Effector memory CD4-positive, alpha-beta T cell (primary cell): ENCODE measurements at places on chromosomes 16 and 17.

GRCh38 chr16:56912746-56913708 lies 18.9 kb upstream of the HERPUD1 start:
- DNase-seq, result no peak

- DNase-seq, result no peak
These were observed 60.2 kb downstream of the PIGL start for GRCh38 chr17:16277163-16277562.

DNA sequence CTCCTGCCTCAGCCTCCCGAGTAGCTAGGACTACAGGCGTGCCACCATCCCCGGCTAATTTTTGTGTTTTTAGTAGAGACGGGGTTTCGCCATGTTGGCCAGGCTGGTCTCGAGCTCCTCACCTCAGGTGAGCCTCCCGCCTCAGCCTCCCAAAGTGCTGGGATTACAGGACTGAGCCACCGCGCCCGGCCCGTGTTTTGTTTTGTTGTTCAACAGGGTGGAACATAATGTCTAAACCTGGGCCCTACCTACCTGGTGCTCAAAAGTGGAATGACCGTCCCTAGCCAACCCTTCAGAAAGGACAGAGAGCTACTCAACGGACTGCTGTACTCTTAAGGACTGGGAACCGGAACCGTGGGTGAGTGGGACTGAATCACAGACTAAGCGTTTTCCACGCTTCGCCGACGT lies 772 bp upstream of the KIF22 start:
- DNase-seq, result no peak

DNA sequence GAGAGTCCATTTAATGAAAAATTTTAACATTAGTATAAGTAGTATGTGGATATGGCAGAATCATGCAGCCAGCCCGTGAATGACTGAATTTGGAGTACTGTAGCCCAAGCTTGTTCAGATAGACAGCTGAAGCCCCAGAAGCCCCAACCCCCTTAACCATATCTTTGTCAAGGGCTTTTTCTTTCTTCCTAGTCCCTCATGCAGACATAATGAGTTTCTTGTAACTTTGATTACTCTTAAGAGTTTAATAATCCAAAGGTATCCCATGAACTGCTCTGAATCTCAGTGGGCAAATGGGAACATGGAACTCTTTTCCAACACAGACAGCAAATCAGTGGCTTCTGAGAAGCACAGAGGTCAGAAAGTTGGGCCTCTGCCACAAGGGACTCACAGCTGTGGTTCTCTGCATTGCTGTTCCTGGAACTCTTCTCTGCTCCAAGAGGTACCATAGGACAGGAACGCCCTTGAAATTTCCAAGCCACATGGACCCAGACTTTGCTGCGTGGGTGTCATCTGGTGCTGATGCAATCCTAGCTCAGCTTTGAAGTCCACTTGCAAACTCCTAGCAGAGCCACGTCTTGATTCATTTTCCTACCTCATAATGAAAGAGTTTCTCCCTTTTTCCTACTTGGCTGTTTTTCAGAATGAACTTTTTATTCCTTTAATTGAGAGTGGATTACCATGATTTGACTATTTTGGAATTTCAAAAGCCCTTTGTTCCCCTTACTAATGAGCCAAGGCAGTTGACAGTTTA lies 18.1 kb downstream of the LYRM1 start:
- DNase-seq, result no peak

DNA sequence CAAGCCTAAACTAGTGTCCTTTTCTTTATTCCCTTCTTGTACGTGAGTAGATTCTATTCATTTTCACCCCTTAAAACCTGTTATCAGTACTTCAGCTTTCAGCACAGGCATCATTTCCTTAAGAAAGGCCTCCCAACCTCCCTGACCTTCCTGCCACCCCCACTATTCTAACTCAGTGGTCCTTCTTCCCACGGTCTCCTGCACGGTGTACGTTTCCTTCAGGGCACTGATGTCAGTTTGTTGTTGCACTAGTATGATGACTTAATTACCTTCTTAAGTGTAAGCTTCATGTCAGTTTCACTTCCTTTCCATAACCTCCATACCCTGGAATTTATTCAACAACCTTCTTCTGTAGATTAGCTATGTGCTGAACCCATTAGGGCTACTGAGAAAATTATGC lies 484.2 kb downstream of the HS3ST4 start:
- no peak for DNase-seq

DNA sequence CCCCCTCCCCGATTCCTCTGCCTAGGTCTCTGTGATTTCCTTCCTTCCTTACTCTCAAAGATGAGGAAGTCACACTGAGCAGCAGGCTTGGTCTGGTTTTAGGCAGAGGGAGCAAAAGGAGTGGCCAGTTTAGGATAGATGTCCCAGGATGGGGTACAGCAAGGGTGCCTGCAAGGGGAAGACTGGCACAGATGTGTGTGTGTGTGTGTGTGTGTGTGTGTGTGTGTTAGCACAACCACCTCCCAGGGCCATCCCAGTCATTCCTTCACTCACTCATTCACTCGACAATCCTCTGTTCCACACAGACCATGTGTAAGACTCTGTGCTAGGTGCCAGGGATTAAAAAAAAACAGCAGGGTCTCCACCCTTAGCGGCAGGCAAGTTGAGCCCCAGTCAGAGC lies 35.9 kb downstream of the TMEM132E start:
- no peak for DNase-seq

DNA sequence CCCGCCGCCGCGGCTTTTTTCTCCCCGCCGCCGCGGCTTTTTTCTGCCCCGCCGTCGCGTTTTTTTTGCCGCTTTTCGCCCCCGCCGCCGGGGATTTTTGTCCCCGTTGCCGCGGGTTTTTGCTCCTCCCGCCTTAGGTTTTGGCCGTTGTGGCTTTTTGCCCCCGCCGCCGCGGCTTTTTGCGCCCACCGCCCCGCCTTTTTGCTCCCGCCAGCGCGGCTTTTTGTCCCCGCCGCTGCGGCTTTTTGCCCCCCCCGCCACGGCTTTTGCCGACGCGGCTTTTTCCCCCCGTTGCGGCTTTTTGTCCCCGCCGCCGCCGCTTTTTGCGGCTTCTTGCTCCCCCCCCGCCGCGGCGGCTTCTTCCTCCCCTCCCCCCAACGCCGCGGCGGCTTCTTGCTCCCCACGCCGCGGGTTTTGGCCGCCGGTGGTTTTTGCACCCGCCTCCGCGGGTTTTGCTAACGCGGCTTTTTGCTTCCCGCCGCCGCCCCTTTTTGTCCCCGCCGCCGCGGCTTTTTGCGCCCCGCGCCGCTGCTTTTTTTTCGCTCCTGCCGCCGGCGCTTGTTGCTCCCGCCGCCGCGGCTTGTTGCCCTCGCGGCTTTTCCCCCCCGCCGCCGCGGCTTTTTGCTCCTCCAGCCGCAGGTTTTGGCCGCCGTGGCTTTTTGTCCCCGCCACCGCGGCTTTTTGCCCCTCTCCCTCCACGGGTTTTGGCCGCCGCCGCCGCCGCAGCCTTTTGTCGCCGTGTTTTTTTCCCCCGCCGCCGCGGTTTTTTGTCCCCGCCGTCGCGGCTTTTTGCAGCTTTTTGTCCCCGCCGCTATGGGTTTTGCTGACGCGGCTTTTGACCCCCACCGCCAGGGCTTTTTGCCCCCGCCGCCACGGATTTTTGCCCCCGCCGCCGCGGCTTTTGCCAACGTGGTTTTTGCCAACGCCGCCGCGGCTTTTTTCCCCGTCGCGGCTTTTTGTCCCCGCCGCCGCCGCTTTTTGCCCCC lies 150.3 kb downstream of the KCNJ18 start:
- no peak for DNase-seq

DNA sequence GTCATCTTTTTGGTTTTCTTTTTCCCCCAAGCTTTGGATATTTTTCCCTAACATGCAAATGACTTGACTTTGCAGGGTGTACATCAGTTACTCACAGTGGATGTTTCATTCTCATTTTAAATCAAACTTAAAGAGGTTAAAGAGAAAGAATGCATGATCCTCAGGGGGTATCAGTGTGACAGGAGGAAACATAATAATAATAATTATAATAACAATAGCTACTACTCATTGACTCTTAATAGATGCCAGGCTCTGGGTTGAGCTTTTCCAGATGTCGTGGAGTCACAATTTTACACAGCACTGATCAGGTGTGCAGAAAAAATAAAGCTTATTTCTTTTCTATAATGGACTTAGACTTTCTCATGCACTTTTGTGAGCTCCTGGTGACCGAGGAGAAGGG lies 157.2 kb upstream of the CACNG3 start:
- no peak for DNase-seq

GRCh38 chr17:2056206-2057174 lies 1.6 kb downstream of the HIC1 start:
- no peak for DNase-seq

DNA sequence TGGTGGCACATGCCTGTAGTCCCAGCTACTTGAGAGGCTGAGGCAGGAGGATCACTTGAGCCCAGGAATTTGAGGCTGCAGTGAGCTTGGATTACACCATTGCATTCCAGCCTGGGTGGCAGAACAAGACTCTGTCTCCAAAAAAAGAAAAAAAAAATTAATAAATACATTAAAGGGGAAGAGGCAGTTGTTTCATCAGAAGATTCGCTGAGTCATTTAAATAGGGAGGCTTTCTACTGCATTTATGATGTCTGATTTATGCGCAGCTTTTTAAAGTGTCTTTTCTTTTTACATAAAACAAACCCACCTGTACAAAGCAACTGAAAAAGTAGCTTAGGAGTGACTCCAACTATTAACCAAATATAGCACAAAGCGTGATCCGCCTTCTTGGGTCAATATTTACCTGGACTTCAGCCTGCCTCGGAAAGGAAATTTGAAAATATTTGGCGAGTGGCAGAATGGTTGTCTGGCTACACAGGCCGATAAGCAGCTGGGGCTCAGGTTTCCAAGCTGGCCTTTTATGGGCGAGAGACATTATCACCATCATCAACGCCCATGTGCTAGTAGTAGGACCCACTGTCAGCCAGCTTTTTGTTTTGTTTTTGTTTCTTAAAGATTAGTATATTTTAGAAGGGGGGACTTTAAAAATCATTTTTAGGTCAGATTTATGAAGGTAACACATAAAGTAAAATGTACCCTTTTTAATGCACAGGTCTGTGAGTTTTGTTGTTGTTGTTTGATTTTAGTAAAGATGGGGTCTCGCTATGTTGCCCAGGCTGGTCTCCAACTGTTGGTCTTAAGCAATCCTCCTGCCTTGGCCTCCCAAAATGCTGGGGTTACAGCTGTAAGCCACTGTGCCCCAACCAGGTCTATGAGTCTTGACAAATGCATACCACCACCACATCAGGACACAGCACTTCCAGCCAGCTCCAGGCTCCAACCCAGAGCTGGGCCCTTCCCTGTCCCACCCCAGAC lies 42.5 kb upstream of the RASD1 start:
- DNase-seq, result no peak

GRCh38 chr16:75555213-75555706 lies 792 bp downstream of the TMEM231 start:
- no peak for DNase-seq

- DNase-seq, result no peak
These were observed 136.1 kb upstream of the CIBAR2 start for GRCh38 chr16:85248342-85248741.

GRCh38 chr17:6936370-6937028 lies 59.4 kb upstream of the ALOX12 start:
- no peak for DNase-seq

GRCh38 chr16:48559462-48560211 lies 50.3 kb downstream of the N4BP1 start:
- DNase-seq, result no peak
